ENCODE measurements at places on chromosomes 11 and 22. TPM values are rescaled to one million over a fixed set of nuclear protein-coding genes. Genes with fewer than 3 reads are reported as not detected.

DNA sequence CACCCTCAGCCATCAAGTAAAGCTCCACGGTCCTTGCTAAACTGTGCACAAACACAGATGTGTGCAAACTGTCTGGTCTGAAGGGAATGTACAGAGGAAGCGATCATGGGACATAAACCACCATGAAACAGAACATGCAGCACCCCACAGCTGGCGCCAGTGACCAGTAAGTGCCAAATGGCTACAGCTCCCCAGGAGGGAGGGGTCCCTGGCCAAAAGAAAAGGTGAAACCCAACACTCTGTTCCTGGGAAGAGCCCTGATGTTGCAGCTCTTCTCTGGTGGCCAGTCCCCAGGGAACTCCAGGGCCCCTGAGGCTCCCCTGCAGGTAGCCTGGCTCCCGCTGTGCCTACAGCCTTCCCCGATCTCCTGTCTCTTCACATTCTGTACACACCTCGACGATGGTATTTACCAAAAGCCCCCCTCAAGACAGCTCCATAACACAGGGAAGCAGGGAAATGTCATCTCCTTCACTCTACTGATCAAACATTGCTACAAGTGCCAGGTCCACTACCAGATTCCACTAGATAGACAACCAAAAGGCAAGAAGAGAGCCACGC is 2.9 kb downstream of the DGCR6L start:
- H3K36me3 ChIP-seq: no peaks in the 10 kb centered on the region
- peak; percentile 33 for DNase-seq
- no peak overlapping the region for H3K4me3 ChIP-seq

GRCh38 chr11:16977994-16978315 is 36.3 kb downstream of the PLEKHA7 start:
- DNase-seq: no peak
- H3K27me3 ChIP-seq: no peaks in the 10 kb centered on the region
- no peaks in the 10 kb centered on the region for H3K4me1 ChIP-seq

- H3K4me1 ChIP-seq: peaks cover 22% of the 10 kb centered on the region
- H3K4me3 ChIP-seq: no peak overlapping the region
- no peak overlapping the region for H3K27ac ChIP-seq
- H3K36me3 ChIP-seq: no peaks in the 10 kb centered on the region
- no peak for DNase-seq
Measured at GRCh38 chr22:42978453-42979103, 36.4 kb downstream of the PACSIN2 start.

DNA sequence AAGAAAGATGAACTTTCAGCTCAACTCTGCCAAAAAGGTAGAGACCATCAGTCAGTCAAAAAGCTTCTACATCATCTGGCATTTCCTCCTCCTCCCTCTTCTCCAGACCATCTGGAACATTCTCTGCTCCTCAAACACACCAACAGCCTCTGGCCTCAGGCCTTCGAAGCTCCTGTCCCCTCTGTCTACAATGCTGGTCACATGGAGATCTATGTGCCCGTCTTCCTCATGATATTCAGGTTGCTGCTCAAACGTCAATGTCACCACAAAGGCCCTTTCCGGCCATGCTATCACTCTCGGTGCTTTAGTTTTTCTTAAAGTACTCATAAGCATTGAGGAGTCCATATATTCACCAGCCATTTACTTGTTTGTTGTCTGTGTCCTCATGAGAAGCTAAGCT is 146.2 kb downstream of the SPATA19 start:
- H3K27ac ChIP-seq: no peak overlapping the region
- no peaks in the 10 kb centered on the region for H3K4me1 ChIP-seq
- H3K27me3 ChIP-seq: no peaks in the 10 kb centered on the region
- no peak overlapping the region for H3K4me3 ChIP-seq
- no peaks in the 10 kb centered on the region for H3K36me3 ChIP-seq
- DNase-seq: no peak

DNA sequence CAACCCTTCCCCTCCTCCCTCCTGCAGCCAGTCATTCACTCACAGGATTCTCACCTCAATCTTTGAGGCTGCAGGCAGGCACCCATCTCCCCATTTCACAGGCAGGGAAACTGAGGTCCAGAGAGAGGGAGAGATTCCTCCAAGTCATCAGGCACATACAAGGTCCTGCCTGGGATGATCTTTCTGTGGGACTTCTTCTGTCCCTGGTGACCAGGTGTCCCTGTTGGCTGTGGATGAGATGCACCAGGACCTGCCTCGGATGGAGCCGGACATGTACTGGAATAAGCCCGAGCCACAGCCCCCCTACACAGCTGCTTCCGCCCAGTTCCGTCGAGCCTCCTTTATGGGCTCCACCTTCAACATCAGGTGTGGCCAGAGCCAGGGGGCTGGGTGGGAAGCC is 7.8 kb downstream of the FTH1 start:
- peaks cover 15% of the 10 kb centered on the region for H3K36me3 ChIP-seq
- H3K27me3 ChIP-seq: no peaks in the 10 kb centered on the region
- H3K27ac ChIP-seq: no peak overlapping the region
- no peak overlapping the region for H3K4me3 ChIP-seq

DNA sequence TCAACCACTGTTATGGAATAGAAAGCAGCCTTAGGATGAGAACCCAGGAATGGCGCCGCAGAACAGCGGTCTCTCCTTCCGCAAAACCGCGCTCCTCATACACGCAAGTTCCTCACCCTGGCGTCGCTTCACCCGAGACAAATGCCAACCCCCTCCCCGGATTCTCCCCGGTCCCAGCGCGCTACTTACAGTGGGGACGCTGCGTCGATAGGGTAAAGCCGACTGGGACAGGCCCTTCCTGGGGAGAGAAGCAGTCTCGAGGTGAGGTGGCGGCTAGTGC is 287 bp downstream of the RPS13 start:
- H3K27ac ChIP-seq: peak overlapping the region; percentile 93
- no peaks in the 10 kb centered on the region for H3K27me3 ChIP-seq
- no peak for DNase-seq
- H3K4me1 ChIP-seq: peaks cover 8% of the 10 kb centered on the region
- peak overlapping the region; percentile 88 for H3K4me3 ChIP-seq

- no peak overlapping the region for H3K27ac ChIP-seq
- no peaks in the 10 kb centered on the region for H3K36me3 ChIP-seq
- DNase-seq: no peak
- no peak overlapping the region for H3K4me3 ChIP-seq
- no peaks in the 10 kb centered on the region for H3K4me1 ChIP-seq
Measured at GRCh38 chr11:132312701-132313111, 942.3 kb downstream of the NTM start.

DNA sequence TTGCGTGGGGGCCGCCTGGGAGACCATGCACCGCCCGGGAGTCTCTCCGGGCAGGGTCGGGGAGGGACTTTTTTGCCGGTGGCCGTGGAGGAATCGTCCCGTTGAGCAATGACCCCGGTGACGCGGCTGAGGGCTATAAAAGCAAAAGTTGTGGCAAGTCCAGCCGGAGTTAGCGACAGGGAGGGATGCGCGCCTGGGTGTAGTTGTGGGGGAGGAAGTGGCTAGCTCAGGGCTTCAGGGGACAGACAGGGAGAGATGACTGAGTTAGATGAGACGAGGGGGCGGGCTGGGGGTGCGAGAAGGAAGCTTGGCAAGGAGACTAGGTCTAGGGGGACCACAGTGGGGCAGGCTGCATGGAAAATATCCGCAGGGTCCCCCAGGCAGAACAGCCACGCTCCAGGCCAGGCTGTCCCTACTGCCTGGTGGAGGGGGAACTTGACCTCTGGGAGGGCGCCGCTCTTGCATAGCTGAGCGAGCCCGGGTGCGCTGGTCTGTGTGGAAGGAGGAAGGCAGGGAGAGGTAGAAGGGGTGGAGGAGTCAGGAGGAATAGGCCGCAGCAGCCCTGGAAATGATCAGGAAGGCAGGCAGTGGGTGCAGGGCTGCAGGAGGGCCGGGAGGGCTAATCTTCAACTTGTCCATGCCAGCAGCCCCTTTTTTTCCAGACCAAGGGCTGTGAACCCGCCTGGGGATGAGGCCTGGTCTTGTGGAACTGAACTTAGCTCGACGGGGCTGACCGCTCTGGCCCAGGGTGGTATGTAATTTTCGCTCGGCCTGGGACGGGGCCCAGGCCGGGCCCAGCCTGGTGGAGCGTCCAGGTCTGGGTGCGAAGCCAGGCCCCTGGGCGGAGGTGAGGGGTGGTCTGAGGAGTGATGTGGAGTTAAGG is at the start of gene NEAT1:
Gene NEAT1 (plus strand): TSS at position 166 of the 883 bp plus-strand sequence.
- H3K27me3 ChIP-seq: no peaks in the 10 kb centered on the region
- H3K4me3 ChIP-seq: peak within 1 kb of the TSS; percentile 81
- peaks cover 26% of the 10 kb centered on the region for H3K4me1 ChIP-seq
- no peaks in the 10 kb centered on the region for H3K36me3 ChIP-seq
- DNase-seq: peak; percentile 98

- H3K36me3 ChIP-seq: no peaks in the 10 kb centered on the region
- peak; percentile 56 for DNase-seq
- H3K27me3 ChIP-seq: no peaks in the 10 kb centered on the region
- no peak overlapping the region for H3K4me3 ChIP-seq
- H3K27ac ChIP-seq: no peak overlapping the region
Measured at GRCh38 chr11:2194877-2195755, 23.5 kb upstream of the TH start.

MMP12 gene
- total RNA-seq: not detected

ASRGL1 gene
- 57.8 TPM for total RNA-seq

STARD10 gene
- 187 TPM for total RNA-seq
